M059J (cell line): ENCODE measurements at places on chromosomes 2 and 18.
A peak's percentile ranks its signal among the peaks of the same experiment; 100 is the strongest.

GRCh38 chr2:46136953-46137352 lies 160.3 kb upstream of the EPAS1 start:
- no peak for DNase-seq

DNA sequence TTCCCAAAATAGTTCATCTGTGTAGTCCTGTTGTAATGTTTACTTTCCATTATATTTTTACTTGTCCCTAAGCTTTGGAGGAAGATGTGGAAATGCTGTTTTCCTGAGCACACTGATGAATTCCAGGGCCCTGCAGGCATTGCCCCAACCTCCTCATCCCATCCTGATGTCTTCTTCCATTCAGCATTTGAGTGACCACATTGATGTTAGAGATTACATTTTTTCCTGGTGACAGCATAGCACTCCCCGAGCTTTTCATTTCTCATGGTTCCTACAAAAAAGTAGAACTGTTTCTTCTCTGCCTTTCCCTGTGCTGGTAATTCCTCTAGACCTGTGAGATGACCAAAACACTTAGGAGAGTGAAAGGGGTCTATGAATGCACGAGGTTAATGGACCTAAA lies 4.8 kb downstream of the IL36A start:
- peak; percentile 78 for DNase-seq

- no peak for DNase-seq
Measured at GRCh38 chr2:34365932-34366331, 766.8 kb upstream of the FAM98A start.

GRCh38 chr18:54209471-54210180 lies 14.8 kb downstream of the MBD2 start:
- DNase-seq = peak; percentile 33

DNA sequence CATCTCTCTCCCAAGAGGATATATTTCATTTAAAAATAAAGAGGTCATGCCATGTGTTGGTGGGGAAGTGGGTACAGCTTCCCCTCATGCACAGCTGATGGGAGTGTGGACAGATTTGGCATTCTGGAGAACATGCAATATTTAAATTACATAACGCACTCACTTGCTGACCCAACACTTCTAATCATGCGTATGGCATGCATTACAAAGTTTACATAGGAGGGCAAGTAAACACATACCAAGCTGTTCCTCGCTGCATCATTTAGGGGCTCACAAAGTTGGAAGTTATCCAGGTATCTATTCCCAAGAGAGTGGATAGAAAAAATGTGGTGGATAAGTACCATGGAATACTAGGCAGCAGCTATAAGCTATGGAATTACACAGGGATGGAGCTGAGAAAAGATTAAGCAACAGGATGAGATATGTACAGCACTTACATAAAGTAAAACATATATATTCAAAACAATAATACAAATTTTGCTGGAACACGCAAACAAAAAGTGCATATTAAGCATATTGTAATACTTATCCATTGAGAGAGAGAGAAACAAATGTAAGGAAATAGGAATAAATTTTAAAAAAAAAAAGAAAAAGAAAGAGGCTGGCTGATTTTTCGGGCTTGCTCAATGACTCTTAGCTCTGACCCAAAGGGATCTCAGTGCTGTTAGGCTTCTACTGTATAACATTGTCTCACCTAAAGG lies 11.0 kb downstream of the CYP1B1 start:
- no peak for DNase-seq

DNA sequence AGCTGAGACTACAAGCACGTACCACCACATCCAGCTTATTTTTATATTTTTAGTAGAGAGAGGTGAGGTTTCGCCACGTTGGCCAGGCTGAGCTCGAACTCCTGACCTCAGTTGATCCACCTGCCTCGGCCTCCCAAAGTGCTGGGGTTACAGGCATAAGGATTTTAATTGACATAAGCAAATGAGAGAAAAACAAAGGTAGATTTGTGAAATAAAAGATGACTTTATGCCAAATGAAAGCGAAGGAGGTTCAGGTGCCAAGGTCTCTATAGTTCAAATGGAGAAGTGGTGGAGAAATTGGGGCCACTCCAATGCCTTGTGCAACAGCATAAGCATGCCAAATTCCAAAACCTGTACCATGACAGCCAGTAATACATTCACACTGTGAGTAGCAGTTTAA lies 180.6 kb downstream of the MREG start:
- no peak for DNase-seq

DNA sequence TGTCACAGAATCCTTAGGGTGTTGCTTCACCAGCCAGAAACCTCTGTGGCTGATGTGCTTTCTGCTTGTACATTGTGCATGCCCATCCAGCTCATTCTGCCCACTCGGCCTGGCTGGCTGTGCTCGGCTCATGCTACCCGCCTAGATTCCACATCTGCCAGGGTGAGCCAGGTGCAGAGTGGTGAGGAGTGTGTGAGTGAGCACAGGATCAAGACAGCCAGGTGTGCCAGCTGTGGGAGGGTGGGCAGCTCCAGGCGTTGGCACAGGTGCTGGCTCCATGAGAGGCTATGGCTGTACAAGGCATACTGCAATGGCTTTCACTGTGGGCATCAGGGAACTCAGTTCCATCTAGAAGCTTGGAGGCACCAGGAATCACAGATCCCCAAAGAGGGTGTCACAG lies 1321.8 kb upstream of the CRIM1 start:
- DNase-seq = no peak

- DNase-seq = no peak
Measured at GRCh38 chr2:45889620-45890370, 238.3 kb downstream of the PRKCE start.

GRCh38 chr2:138059487-138060300 lies 95.4 kb downstream of the HNMT start:
- peak; percentile 44 for DNase-seq

GRCh38 chr18:23067236-23067635 lies 68.0 kb upstream of the CABLES1 start:
- peak; percentile 49 for DNase-seq
